ENCODE measurements at places on chromosomes 12 and 14. TPM values are rescaled to one million over a fixed set of nuclear protein-coding genes. Genes with fewer than 3 reads are reported as not detected.

KLRC4 gene
- total RNA-seq = not detected

CPNE6 gene
- not detected for total RNA-seq

HOXC10 gene
- 4.5 TPM for total RNA-seq

SYNDIG1L gene
- not detected for total RNA-seq

GRCh38 chr12:132631666-132632065, 13.1 kb downstream of the P2RX2 start:
- DNase-seq = no peak

DNA sequence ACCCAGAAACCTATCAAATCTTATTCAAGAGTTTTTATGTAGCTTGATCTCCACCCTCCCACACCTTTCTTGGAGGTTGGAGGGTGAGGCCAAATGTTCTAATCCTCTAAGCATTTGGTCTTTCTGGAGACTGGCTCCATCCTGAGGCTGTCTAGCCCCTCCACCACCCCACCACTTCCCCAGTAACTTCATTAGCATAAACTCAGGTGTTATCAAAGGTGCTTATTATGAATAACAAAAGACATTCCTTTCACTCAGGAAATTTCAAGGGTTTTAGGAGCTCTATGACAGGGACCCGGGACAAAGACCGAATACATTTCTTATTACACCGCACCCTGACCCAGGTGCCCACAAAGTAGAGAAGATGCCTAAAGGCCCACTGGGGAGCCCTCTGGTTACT, 2.8 kb upstream of the TMEM229B start:
- DNase-seq = no peak

DNA sequence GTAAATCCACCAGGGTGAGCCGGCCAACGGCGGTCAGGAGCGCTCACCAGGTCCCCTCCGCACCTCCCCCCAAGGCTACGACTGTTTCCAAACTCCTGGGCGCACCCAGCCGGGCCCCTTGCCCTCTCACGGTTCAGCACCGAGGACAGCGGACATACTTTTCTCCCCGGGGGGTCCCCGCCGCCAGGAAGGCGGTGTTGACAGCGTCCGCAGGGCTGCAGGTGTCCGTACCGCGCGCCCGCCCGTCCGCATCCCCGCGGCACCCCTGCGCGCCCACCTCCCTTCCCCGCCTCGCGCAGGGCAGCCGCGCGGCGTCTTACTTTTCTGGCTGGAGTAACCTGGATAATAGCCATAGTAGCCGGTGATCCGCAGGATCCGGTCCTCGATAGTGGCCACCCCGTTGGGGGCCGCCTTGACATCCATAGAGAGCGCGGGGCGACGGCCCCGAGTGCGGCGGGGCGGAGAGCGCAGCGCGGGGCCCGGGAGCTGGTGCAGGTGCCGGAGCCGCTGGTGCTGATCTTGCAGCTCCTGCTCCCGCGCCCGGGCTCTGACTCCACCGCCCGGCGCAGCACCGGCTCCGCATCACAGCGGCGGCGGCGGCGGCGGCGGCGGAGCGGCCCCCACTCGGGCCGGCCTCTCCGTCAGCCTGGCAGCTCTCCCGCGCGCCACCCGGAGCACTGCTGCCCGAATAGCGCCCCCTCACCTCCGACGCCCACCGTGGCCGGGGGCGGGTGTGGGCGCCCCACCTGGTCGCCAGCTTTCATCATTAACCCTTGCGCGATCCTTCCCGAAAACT, at the start of gene SLC35F4:
TSS of gene SLC35F4 (minus strand) at position 690 of the 796 bp plus-strand sequence.
- DNase-seq = no peak

DNA sequence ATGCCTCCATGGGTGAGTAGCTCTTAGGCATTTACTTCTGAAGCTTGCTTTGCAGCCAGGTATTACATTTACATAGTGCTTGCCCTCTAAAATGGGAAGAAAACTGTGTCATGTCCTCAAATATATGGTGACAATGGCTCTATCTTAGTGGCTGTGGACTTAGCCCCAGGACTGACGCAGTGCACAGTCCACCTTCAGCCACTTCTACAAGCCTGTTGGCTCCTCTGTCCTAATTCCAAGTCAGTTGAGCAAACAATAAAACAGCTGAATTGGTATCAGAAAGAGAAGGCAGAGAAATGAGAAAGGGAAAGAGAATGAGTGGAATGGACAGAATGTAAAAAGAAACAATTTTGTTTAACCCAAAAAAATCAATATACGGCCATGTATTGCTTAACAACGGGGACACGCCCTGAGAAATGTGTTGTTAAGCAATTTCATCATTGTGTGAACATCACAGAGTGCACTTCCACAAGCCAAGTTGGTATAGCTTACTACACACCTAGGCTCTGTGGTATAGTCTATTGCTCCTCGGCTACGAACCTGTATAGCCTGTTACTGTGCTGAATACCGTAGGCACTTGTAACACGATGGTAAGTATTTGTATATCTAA, 93.5 kb downstream of the GRIN2B start:
- DNase-seq = peak; percentile 65

DNA sequence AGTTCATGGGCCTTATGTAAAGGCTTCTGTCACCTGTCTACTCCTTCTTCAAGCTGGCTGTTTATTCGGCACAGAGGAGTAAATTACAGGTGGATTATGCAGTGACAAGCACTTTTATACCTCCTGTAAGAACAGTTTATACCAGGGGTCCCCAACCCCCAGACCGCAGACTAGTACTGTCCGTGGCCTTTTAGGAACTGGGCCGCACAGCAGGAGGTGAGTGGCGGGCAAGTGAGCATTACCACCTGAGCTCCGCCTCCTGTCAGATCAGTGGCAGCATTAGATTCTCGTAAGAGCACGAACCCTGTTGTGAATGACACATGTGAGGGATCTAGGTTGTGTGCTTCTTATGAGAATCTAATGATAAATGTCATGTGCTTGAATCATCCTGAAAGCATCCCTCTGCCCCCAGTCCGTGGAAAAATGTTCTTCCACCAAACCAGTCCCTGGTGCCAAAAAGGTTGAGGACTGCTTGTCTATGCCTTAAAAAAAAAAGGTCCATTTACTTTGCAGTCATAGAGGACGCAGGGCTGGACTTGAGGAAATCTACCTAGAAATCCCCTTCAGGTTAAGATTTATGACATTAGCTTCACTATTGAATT, 78.8 kb downstream of the ETV6 start:
- no peak for DNase-seq

DNA sequence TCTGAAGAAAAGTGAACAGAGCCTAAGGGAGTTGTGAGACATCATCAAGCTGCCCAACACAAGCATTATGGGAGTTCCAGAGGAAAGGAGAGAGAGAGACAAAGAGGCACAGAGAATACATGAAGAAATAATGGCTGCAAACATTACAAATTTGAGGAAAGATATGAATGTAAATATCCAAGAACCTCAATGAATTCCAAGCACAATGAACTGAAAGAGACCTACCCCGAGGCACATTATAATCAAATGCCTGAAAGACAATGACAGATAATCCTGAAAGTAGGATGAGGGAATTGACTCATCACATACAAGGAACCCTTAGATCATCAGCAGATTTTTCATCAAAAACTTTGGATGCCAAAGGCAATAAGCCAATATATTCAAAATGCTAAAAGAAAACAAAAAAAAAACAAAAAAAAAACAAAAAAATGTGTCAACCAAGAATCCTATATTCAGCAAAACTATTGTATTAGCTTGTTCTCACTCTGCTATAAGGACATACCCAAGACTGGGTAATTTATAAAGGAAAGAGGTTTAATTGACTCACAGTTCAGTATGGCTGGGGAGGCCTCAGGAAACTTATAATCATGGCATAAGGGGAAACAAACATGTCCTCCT, 37.8 kb downstream of the BCL2L14 start:
- no peak for DNase-seq

DNA sequence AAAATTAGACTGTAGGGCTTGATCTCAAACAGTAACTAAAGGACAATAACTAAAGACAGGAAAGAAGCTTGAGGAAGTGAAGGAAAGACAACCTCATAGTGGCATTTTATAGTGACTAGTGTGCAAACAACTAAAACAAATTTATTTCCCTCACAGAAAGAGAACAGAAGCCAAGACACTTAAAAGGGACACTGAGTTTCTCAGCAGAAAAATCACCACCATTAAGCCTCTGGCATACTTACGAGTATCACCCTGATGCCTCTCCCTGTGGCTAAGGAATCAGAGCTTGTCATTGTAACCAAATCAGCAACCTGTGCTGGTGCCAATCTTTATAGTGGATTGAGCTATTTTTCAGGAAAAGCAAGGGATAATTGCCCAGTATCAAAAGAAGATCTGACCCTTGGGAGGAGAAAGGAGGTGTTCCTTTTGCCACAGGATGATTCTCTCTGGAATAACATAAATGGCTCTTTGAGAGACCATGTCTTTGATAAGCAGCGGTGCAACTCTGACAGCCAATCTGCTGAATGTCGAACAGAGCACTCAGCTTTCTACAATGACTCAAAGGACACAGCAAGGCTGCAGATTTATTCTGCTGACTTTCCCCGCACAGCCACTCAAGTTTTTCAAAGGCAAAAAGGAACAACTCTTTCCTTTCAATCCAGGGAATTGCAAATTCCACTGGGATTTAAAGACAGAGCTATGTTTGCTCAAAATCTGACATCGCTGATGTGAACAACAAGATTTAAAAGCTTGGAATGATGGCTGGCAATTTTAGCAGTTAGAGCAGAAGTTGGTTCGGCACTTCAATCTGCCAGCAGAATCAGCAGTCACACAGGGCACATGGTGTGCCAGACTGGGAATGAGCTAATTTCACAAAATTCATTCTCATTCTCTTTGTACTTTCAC, 34.6 kb downstream of the ATF7 start:
- no peak for DNase-seq

DNA sequence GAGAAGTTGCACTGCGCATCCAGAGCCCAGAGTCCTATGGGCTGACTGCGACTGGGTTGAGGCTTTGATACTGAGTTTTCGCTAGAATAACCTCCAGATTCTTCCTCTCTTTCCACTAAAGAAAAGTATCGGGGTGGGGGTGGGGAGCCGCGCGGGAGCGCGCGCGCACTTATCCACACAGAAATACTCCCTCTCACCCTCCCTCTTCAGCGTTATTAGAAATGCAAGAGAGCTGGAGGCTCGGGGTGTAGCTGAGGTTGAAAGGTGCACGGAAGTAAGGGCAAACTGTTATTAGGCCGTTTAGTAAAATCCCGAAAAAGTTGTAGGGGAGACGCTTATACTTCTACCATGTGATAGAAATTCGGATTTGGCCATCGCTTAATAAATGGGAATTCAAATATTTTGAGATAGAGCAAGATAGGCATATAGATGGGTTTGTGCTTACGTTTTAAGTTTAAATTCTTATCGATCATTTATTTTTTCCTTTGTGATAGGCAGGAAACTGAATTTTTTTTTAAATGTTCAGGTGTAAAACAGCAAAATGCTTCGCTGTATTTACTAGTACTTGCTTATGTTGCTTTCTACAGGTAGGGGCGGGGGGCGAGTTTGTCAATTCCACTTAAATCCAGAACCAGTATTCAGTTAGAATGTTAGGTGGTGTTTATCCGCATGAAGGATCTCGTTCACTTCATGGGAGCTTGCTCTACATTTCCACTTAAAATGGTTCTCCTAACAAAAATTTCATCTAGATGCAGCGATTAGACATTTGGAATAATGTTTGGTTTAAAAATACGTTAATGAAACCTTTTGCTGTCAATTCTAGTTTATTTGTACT, 1.1 kb downstream of the ARHGAP5 start:
- DNase-seq = no peak

GRCh38 chr14:39946807-39947206, 514.6 kb upstream of the FBXO33 start:
- DNase-seq = no peak

- no peak for DNase-seq
Measured at GRCh38 chr14:34964977-34965764, 17.6 kb upstream of the SRP54 start.

DNA sequence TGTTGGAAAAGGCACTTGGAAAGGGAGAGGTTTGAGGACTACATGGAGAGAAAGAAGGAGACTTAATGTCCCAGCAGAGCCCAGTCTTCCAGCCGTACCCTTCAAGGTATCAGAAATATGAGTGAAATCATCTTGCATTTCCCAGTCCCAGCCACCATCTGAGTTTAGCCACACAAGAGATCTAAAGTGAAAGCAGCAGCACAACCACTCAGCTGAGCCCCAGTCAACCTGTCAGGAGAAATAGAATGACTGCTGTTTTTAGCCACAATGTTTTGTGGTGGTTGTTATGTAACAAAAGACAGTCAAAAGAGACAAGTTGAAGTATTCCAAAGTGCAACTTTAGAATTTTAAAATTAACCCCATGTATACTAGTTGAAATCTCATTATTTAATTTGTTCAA, 28.0 kb downstream of the DERA start:
- no peak for DNase-seq

DNA sequence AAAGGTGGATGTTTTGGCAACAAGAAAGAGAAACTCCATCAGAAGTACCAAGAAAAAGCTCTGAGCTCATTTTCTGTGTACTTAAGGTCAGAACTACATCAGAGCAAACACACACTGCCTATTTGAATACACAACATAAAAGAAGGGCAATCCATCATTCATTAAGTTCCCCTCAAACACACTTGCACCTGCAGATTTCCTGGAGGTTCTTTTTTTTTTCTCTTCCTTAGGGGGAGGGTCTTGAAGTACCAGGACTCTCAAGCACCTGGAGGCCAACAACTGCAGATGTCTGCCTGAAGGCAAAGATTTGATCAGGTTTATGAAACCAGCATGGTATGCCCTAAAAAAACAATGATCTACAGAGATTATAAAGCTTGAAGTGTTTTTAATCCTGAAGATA, 26.1 kb upstream of the PTHLH start:
- DNase-seq = peak; percentile 55

DNA sequence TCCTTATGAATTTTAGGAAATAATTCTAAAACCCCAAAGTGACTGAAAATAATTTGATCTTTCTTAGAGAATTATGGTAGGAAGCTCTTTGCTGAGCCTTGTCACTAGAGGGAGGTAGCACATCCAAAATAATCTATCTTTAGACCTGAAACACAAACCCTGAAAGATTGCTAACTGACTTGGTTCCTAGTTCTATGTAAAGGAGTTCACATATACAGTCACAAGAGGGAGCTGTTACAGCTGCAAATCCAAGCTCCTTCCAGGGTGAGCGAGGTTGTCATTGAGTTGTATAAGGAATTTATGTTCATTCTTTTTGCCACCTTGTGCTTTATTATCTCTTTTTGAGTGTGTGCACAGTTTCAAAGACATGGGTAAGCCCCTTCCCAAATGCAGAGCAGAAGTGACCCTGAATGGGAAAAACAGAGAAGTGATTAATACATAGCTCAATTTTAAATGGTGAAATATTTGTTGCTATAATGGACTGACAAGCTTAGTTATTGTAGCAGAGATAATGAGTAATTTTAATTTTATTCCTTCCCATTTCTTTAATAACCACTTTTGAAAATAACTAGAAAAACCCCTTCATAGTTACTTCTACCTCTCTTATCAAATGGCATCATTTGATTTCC, 387.9 kb downstream of the DAD1 start:
- DNase-seq = no peak

- no peak for DNase-seq
Measured at GRCh38 chr12:94640134-94640928, 10.0 kb downstream of the TMCC3 start.

- no peak for DNase-seq
Measured at GRCh38 chr12:120708651-120709050, 1.6 kb upstream of the UNC119B start.

Measured in Caco-2 (cell line).